ENCODE measurements at places on chromosomes 13 and 19.

DNA sequence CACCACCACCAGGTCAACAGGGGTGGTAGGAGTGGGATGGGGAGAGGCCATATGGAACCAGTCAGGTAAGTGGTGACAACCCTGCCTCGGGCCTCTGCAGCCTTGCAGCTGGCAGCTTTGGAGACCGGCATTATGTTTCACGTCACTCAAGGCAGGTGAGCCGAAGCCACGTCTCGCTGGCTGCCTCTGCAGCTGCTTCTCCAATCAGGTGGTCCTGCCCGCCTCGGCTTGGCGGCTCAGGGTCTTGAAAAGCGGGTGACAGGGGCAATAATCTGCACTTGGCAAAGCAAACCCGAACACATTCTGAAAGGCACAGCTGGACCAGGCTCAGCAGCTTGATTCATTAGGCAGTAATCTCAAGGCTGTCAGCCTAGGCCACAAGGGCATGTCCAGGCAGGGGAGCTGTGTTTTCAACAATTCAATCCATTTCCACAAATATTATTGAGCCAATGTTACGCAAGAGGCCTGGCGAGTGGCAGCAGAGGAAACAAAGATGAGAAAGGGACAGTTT, 77.4 kb upstream of the PCDH8 start:
- no peak for DNase-seq

- no peak for DNase-seq
These were observed 77.5 kb downstream of the SERP2 start for GRCh38 chr13:44451126-44451525.

GRCh38 chr13:27860743-27861142, 59.1 kb upstream of the PDX1 start:
- DNase-seq, result no peak

GRCh38 chr13:21897161-21897560, 226.3 kb downstream of the FGF9 start:
- DNase-seq, result no peak

GRCh38 chr19:10116866-10117616, 2.7 kb downstream of the EIF3G start:
- no peak for DNase-seq

- DNase-seq, result no peak
These were observed 45.6 kb upstream of the UBE2L5 start for GRCh38 chr13:30376426-30377311.

- no peak for DNase-seq
These were observed 70.9 kb upstream of the MCF2L start for GRCh38 chr13:112897956-112898620.

DNA sequence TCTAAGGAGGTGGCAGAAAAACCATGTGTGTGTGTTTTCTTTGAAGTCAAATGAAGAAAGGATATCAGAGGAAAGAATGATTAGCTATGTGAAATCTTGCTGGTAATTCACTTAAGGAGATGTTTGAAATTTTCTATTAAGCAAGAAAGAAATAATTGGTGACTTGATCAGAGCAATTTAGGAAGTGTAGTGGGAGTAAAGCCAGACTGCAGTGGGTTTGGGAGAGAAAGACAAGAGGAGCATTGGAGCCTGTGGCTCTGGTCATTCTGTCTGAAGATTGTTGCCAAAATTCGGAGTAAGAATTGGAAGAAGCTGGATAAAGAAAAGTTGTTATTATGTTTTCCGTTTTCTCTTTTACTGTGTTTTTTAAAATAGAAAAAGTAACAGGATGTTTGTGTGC, 640.5 kb downstream of the GPC5 start:
- no peak for DNase-seq

DNA sequence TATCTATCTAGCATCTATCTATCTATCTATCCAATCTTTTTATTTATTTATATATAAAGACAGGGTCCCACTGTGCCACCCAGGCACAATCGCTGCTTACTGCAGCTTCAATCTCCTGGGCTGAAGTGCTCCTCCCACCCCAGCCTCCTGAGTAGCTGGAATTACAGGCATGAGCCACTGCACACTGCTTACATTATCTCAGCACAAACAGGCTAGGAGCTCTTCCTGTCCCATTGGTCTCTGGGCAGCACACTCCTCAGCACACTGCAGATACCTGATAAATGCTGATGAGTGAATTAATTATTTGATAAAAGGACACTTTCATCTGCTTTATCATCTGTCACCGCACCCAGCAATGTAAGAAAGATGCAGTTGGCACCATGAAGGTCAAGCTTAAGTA, 16.1 kb downstream of the ZNF562 start:
- DNase-seq, result no peak

- DNase-seq, result no peak
These were observed 6.3 kb downstream of the ICAM5 start for GRCh38 chr19:10295847-10296591.

DNA sequence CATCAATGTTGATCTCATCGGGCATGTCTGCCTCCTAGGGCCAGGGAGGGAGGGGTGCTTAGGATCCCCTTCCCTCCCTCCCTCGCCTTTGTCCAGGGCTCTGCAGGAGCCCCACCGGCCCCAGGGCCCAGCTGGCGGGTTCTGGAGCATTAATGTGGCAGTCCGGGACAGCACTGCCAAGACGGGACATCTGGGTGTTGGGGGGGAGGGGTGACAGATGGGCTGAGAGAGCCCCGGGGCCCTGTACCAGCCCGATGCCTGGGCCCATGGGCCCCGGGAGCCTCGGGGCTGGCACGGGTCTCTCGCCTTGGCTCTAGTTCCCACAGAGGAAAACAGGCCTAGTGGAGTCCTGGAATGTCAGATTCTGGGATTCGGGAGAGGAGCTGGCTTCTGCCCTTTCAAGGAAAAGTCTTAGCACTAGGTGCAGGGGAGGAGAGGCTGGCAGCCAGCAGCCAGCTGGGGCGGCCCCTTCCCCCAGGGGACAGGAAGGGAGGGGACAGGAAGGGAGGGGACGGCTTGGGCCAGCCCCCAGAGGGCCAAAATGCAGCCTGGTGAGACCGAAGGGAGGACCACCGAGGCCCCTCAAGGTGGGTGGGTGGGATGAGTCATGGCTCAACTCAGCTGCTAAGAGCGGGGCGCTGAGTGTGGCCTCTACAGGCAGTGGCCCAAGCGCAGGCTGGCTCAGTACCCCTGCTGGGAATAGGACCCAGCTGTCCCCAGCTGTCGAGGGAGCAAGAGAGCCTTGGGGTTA, 3.1 kb downstream of the PPP1R14A start:
- DNase-seq, result no peak

GRCh38 chr19:42226886-42227285, 6.8 kb downstream of the ZNF526 start:
- DNase-seq, result no peak

- no peak for DNase-seq
These were observed 340.0 kb downstream of the DCT start for GRCh38 chr13:94139393-94139995.

DNA sequence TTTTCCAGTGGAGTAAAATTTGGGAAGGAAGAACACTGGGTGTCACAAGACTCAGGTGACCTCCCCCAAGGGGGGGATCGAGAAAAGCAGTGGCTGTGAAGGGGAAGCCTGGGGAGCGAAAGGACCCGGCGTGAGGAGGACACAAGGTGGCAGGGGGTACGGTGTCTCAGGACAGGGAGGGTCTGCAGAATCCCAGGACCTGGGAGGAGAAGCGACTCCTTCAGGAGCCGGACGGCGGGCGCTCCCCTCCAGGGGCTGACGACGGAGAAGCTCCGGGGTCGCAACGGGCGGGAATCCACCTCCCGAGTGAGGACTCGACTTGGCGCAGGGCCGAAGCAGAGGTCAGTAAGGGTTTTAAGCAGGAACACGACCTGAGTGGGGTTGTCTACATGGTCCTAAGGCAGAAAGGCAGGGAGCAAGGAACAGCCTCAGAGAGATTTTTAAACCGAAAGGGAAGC, 529 bp downstream of the ZNF836 start:
- DNase-seq, result no peak

- no peak for DNase-seq
These were observed at the start of gene FCGBP for GRCh38 chr19:39934584-39935363. FCGBP (minus strand) TSS chr19:39934634.

DNA sequence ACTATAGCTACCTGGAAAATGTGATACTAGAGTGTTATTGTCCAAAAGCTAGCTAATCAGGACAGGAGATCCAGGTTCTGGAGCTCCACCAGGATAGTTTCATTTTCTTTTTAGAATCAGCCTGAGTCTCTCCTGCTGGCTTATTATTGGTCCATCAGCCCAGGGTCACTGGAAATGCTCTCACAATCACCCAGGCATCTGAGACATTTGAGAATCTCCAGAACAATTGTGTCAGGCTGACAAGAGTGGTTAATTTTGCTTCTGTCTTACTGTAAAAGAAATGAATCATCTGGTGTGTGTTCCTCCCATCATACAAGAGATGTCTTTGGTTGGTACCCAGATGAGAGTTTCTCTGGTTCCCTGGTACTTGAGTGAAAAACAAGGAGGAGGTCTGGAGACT, 43.6 kb upstream of the ZNF681 start:
- no peak for DNase-seq
